GM23248 (cell line): ENCODE measurements at places on chromosomes 1 and 21.

GRCh38 chr21:44461464-44462001 is 6.2 kb downstream of the LRRC3 start:
- no peak for DNase-seq

DNA sequence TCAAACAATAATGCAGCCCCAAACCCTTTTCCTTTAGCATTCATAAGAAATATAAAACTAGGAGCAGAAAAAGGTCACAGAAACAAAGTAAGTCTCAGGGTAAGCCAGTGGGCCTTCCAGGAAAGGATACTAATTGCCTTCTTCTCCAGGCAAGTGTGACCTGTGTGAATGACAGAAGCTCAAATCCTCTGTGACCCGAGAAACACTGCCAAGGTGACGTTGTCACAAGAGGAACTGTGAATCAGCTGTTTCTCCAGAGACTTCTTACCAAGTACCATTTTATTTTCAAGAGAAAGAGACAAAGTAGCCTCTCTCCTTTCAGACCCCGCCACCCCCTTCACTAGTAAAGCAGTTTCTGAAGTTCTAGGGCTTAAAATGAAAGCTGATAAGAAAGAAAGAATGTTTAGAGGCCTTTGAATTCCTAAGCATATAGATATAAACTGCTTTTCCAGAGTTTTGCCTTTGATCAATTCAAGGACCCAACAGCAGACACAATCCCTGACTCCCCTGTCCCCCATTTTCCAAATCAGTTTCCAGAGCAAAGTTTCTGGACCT is 155.6 kb downstream of the NUF2 start:
- DNase-seq, result no peak

DNA sequence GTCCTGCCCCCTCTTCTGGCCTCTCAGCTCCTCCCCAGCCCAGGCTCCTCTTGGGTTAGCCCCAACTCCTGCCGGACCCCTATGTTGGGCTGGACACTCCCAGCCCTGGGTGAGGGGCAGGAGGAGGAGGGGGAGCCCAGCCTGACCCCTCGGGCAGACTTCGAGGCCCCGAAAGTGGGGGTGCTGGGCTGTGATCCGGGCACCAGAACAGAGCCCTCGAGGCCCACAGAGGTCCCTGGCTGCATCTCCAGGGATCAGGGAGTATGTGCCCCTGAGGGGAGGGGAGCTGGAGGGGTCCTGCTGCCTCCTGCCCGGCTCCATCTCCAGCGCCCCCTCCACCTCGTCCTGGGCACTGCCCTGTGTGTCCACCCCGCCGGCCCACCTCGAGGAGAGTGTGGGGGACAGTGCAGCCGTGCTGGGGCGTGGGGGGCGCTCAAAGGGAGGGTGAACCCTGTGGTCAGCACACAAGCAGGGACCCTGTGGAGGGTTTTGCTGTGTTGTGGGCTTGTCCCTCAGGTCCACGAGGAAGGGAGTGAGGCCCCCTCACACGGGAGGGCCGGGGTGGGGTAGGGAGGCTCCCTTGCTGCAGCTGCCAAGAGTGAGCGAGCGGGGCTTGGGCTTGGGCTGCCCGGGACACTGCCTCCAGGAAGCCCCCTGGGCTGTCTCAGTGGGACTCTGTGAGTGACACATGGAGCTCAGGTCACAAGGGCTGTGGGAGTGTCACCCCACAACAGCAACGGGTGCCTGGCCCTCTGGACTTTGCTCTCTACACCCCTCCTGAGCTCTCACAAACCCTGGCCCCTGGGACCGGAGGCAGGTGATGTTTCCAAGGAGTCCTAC is 54.4 kb downstream of the COL18A1 start:
- DNase-seq, result no peak

DNA sequence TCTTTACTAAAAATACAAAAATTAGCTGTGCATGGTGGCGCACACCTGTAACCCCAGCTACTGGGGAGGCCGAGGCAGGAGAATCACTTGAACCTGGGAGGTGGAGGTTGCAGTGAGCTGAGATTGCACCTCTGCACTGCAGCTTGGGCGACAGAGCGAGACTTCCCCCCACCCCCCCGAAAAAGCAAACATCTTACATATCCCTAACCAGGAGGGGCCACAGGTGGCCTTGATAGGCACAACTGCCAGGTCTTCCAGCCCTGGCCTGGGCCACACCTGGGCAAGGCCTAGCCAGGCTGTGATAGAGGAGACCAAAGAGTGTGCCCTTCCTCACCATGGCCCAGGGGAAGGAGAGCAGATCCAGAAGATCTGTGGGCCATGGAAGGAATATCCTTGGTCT is 28.6 kb upstream of the POU3F1 start:
- DNase-seq, result no peak

DNA sequence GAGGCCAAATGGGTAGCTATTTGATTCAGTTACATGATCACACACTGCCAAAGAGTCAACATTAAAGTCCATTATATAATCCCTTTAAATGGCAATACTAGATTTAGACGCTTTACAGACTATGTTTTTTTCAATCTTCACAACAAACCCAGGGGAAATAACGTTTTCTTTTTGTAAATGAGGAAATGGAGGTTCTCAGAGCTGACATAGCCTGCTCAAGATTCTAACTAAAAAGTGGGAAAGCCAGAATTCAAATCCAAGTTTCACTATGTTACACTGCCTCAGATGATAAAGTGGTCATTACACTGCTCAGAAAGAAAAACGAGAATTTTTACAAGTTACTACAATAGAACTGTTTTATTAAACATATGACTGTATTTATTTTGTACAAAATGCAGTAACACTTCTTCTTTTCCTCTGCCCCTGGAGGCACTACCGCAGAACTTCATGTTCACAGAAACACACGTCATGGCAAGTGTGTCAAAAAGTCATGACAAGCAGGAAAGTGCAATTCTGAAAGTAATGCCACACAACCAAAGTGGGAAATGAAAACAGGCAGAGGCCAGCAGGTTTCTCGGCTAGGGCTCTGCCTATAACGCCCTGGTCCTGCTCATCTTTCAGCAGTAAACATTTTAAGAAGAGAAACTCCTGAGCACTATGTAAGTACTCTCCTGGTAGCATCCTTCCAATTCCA is 19.0 kb downstream of the THEMIS2 start:
- DNase-seq, result no peak

DNA sequence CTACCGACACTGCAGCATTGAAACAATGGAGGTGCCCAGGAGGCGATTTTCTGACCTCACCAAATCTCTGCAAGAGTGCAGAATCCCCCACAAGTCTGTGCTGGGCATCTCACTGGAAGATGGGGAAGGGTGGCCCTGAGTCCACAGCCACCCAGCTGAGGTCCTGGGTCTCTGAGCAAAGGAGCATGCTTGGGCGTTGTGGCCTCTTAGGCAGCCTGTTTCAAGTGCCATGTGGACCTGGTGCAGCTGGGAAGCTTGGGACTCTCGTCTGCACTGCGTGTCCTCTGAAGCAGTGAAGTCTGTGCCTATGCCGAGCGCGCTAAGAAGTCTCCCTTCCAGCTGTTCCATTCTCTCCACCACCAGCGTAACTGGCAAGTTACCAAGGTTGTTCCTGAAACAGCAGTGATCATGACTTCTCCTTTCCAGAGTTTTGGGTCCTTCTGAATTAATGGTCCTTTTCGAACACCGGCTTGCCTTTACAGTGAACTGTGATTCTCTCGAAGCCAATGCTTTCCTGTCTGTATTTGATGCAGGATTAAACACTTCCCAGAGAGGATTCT is 5.0 kb upstream of the PLA2G2C start:
- DNase-seq, result no peak

- no peak for DNase-seq
These were observed 2.3 kb downstream of the FCRLB start for GRCh38 chr1:161723459-161724141.

DNA sequence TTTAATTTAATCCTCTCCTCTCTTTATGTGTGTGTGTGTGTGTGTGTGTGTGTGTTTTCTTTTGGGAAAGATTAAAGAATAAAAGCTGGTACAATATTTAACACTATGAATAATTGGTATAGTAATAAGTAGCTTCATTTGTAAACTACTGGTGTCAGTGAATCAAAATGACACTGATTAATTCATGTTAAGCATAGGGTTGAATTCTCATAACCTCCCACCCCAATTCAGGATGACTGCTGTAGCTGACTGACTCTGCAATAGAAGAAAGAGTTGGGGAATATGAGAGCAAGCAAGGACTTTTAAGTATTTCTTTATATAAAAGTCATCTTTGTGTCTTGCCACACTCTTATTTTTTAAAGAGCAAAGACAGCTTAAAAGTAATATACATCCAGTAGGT is 13.1 kb downstream of the SLC30A7 start:
- no peak for DNase-seq

GRCh38 chr1:190908691-190909090 is 431.0 kb upstream of the BRINP3 start:
- DNase-seq, result peak; percentile 0

GRCh38 chr1:154865442-154866256 is 4.4 kb downstream of the KCNN3 start:
- no peak for DNase-seq

DNA sequence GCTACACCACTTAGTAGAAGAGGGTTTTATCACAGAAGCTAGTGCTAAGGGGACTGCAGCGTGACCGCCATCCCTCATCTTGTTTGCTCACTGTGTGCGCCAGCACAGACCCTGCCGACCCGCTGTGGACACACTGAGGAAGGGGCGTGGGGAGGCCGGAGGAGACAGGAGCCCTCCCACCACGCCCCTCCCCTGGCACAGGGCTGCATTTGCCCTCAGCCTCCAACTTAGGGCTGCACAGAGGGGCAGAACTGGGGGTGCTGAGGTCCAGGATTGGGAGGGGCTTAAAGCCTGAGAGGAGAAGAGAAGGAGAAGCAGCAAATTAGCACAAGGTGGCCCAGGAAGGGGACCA is 37.2 kb downstream of the RRP1 start:
- DNase-seq, result no peak

DNA sequence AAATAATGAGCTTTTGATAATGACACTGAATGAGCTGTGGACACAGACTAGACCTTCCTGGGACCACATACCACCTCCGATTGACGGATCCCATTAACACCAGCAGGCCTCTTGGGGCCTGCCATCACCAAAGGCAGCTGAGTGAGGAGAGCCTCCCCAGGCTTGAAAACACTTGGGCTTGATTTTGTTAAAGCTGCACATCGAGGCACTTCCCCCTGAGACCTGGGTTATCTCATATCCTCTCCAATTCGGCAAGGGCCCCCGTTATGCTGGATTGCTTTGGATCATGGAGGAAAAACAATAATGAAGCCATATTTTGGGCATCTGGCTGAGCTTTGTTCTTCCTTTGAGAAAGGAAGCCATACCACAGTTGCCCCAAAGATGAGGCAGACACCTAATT is 143.0 kb downstream of the AJAP1 start:
- no peak for DNase-seq
